OCI-LY7 (cell line): ENCODE measurements at places on chromosomes 7 and 10. TPM values are rescaled to one million over a fixed set of nuclear protein-coding genes. Genes with fewer than 3 reads are reported as not detected.

- peak; percentile 8 for DNase-seq
Observed at GRCh38 chr10:123359539-123359938, 205.3 kb downstream of the BUB3 start.

- DNase-seq: peak; percentile 23
Observed at GRCh38 chr10:88157981-88158465, 294.6 kb downstream of the PTEN start.

- no peak for DNase-seq
Observed at GRCh38 chr10:61164458-61165160, 220.6 kb upstream of the RHOBTB1 start.

- DNase-seq: no peak
Observed at GRCh38 chr10:46546591-46547540, 9.6 kb downstream of the GPRIN2 start.

DNA sequence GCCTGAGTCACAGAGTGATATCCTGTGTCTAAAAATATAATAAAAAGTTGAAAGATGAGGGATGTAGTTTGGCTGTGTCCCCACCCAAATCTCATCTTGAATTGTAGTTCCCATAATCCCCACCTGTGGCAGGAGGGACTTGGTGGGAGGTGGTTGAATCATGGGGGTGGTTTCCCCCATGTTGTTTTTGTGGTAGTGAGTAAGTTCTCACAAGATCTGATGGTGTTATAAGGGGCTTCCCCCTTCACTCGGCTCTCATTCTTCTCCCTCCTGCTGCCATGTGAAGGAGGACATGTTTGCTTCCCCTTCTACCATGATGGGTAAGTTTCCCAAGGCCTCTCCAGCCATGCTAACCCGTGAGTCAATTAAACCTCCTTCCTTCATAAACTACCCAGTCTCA, 25.1 kb upstream of the UBE3C start:
- no peak for DNase-seq

CLDN4 gene
- 0.90 and 1.0 TPM in 2 replicates for total RNA-seq

DNA sequence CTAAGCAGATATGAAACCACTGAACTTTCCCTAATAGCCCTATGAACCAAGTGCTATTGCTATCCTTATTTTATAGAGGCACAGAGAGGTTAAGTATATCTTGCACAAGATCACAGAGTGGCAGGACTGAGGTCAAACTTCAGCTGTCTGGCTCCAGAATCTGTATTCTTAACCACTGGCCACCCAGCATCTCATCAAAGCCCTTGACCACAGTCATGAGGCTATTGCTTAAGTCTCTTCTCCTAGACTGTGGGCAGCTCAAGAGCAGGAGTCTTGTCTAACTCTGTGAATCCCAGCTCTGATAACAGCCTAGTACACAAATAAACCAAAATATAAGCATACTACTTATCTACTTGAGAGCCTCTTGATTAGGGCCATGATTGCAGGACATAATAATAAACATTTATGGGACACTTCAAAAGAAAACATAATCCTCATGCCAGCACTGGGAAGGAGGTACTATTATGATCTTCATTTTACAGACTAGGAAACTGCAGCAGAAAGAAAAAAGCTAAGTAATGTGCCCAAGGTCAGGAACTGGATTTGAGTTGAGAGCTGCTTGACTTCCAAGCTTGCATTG, 22.4 kb upstream of the SMC3 start:
- DNase-seq: no peak

ZNF853 gene
- total RNA-seq: 0.48 and 0.55 TPM in 2 replicates

GRCh38 chr7:150876817-150877526, 24.7 kb downstream of the AOC1 start:
- DNase-seq: peak; percentile 62

DNA sequence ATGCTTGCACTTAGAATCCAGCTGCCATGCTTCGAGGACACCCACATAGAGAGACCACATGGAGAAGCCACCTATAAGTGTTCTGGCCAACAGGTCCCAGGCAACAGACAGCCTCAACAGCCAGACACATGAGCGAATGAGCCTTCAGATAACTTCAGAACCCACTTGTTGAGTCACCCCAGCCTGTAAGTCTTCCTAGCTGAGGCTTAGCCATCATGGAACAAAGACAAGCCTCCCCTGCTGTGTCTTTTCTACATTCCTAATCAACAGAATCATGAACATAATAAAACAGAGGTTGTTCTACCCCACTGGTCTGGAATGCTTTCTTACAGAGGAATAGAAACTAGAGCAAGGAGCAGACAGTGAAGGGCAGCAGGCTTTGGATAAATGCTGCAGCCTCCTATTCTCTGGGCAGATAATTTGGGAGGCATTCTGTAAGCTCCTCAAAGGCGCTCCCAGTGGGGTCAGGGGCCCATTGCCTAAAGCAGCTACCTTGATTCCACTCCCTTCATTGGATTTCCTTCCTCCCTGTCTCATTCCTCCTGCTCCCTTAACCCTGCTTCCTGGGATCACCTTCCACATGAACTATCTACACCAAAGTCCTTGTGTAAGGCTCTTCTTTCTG, 4.6 kb downstream of the TLL2 start:
- DNase-seq: no peak

PNLIPRP3 gene
- total RNA-seq: not detected in 2 replicates

PGAM2 gene
- total RNA-seq: 0.80 and 1.1 TPM in 2 replicates

SH3PXD2A gene
- 5.8 and 5.9 TPM in 2 replicates for total RNA-seq

GRCh38 chr7:47507522-47507921, 74.4 kb downstream of the TNS3 start:
- DNase-seq: no peak

CFAP69 gene
- total RNA-seq: not detected in 2 replicates
